NCI-H526 (cell line): ENCODE measurements at places on chromosomes 2 and 18.

DNA sequence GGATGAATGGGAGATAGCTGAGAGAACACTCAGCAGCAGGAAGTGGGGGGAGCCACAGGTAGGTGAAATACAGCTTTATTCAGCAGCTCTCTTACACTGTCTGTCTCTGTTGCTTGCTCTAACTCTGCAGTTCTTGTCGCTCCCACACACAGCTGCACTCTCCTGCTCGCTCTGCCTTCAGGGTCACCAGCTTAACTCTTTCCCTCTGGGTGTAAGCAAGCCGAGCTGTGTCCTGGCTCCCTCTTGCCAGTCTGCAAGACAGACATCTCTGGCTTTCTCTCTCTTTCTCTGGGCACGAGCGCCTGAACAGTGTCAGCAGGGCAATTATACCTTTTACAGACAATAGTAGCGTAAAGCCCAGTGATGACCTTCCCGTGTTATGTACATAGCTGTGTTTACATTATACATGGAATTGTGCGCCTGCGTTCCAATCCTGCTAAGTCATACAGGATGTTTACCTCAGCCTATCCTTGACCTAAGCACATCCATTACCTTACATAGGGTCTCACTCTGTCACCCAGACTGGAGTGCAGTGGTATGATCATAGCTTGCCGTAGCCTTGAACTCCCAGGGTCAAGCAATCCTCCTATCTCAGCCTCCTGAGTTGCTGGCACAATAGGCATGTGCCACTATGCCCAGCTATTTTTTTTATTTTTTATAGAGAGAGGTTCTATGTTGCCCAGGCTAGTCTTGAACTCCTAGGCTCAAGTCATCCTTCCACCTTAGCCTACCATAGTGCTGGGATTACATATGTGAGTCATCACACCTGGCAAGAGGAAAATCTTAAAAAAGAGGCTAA, 57.8 kb upstream of the CHN1 start:
- peak; percentile 8 for DNase-seq

GRCh38 chr2:9789371-9789770, 53.9 kb upstream of the TAF1B start:
- DNase-seq: no peak

GRCh38 chr2:225497166-225497565, 97.7 kb downstream of the NYAP2 start:
- no peak for DNase-seq

- no peak for DNase-seq
These were observed 27.2 kb upstream of the DOCK10 start for GRCh38 chr2:225069477-225069876.

GRCh38 chr2:181958726-181959125, 26.9 kb upstream of the PPP1R1C start:
- no peak for DNase-seq

DNA sequence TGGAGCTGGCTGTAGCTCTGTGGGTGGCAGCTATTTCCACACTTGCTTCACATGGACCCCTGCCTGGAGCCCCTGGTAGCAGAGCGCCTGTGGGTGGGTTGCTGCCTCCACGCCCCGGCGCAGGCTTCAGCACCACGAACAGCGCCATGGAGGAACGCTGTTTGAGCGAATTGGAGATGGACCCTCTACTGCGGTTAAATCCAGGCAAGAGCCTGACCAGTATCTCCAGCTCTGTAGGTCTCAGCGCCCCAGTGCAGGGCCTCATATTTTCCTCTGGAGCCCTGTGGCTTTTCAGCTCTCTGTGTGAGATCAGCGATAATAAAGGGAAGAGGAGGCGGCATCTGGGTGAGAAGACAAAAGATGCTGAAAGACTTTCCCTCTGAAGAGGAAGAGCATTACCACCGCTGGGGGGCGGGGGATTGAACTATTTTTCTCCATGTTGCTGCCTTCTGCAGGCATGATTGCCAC, 12.0 kb downstream of the ONECUT2 start:
- no peak for DNase-seq

DNA sequence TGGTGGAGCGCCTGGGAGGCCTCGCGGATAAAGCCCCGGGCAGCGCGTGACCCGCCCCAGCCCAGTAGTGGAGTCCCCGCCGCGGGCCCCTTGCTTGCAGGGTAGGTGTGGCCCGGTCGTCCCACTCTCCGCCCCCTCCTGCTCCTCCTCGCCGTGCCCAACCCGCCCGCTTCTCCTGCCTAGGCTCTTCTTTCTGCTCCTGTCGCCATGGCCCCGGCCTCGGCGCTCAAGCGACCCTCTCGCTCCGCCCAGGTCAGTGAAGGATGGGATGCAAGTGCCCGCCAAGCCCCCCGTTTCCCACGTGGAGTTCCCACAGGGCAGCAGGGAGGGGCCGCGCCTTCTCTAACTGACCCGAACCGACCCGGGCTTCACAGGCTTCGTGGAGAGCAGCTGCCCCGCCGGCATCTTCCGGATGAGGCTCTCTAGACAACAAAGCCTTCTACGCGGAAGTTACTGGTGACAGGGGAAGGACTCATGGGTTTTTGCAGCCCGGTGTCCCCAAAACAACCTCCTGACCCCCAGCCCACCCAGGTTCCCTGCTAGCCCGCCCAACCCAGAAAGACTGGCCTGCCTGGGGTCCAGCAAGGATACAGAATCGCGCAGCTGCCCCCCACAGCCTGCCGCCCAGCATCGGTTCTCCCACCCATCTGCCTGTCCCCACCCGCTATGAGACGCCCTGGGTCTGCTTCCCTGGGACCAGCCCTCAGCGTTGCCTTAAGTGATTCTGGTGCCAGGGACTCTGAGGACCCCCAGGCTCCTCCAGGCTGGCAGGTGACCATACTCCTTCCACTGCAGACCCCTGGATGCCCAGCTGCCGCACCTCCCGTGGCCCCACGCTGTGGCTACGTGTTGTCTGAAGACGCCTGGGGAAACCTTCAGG, 32.8 kb downstream of the TTC32 start:
- DNase-seq: no peak

- no peak for DNase-seq
These were observed 210.9 kb downstream of the GBX2 start for GRCh38 chr2:235957251-235957650.

- no peak for DNase-seq
These were observed 193.6 kb downstream of the MTCL1 start for GRCh38 chr18:8899000-8899399.
